ENCODE measurements at places on chromosomes 6 and 20. TPM values are rescaled to one million over a fixed set of nuclear protein-coding genes. Genes with fewer than 3 reads are reported as not detected.

GRCh38 chr6:16004934-16005679 lies 123.8 kb upstream of the MYLIP start:
- no peak for DNase-seq

- DNase-seq: no peak
Measured at GRCh38 chr6:113779656-113780055, 77.5 kb upstream of the MARCKS start.

GRCh38 chr6:139291813-139292619 lies at the start of gene TXLNB:
Gene TXLNB, minus strand, starts transcription at chr6:139291998. Its CDS starts 3,099 bp downstream, at chr6:139288899.
- DNase-seq: peak; percentile 82

DNA sequence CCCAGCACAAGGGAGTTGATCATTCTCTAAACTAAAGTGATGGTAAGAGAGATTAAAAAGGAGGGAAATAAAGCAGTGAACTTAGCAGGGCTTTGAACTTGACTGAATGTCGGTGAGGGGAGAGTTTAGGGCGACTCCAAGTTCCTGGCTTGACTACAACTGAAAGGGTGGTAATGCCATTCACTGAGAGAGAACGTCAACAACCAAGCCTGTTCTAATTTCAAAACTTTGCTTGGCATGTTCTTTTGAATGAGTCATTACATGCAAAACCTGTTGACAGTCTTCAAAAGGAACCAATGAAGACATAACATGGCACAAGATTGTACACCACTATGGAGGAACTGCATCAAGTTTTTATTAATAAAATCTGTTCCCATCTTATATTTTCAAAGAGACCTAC lies 10.3 kb upstream of the MYB start:
- DNase-seq: no peak

DNA sequence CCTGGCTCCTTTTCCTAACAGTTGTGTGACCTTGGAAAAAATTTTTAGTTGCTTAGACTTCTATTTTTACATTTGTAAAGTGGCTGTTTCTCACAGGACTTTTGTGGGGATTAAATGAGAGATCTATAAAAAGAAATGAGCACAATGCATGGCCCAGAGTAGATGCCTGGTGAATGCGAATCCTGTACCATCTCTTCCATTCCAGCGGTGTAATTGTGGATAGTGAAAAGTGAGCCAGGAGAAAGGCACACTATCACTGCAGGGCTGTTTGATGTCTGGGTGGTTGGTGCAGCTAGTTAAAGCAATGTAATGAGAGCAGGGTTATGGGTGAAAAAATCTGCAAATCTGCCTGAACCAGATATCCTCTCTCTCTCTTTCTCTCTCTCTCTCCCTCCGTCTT lies 347.5 kb upstream of the CITED2 start:
- no peak for DNase-seq

GRCh38 chr20:51888291-51888690 lies 86.0 kb upstream of the SALL4 start:
- no peak for DNase-seq

DNA sequence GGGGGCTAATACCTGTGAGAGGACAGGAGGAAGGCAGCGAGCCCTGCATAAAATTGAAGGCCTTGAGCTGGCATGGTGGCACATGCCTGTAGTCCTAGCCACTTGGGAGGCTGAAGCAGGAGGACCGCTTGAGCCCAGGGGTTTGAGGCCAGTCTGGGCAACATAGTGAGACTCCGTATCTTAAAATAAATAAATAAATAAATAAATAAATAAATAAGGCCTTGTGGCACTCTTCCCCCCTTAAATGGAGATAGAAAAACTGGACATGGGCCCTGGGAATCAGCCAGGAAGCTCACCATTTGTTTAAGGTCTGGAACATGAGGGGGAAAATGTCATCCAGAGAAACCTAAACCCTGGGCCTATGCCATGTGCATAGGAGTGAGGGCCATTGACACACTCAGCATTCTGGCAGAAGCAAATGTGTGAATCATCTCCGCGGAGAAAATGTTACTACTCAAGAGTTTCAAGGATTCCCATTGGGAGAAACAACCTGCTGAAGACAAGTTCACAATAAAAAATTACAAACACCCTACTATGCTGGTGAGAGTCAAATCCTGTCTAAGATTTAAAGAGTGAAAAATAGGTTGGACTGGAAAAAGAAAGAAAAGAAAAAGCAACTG lies 51.9 kb upstream of the UBR2 start:
- DNase-seq: no peak

GRCh38 chr6:136058852-136059251 lies 191.3 kb downstream of the MTFR2 start:
- DNase-seq: no peak

- DNase-seq: no peak
Measured at GRCh38 chr6:75666592-75666991, 64.9 kb downstream of the SENP6 start.

GRCh38 chr20:24936526-24937407 lies 12.3 kb upstream of the CST7 start:
- DNase-seq: peak; percentile 13

DNA sequence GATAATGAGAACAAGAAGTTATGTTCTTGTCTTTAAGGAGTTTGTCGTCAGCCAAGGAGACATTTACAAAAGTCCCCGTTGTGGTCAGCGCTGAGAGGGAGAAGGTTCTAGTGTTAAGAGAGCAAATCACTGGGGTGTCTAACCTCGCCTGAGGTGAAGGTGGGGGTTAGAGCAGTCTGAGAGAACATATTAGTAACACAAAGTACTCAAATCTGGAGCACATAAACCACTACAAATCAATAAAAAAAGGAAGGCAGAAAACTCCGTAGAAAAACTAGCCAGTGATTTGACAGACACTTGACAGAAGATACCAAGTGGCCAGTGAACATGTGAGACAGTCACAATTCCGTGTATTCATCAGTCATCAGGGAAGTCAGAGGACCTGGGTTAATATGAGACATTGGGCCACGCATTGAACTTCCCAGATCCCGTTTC lies 45.4 kb downstream of the CDS2 start:
- no peak for DNase-seq

- DNase-seq: no peak
Measured at GRCh38 chr6:145375502-145375901, 359.8 kb downstream of the EPM2A start.

DNA sequence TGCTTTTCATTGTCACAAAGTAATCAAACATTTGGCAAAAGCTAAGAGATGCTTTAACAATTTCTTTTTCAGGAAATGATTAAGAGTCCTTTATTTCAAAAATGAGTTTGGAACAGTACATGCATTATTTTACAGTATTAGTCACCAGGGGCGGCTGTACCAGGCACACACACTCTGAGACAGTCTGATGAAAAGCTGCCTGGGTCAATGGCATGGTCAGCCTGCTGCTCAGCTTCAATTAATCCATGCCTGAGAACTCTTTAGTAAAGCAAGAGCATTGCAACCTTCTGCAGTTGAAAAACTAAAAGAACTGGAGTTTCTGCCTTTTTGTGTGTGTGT lies 105.5 kb downstream of the TULP4 start:
- no peak for DNase-seq

- no peak for DNase-seq
Measured at GRCh38 chr20:20199361-20200160, 147.2 kb downstream of the CFAP61 start.

The RIMS4 gene
- 3.5 TPM for total RNA-seq

The NTSR1 gene
- not detected for total RNA-seq

The UBE2J1 gene
- 46.9 TPM for total RNA-seq

The TGIF2 gene
- 12.4 TPM for total RNA-seq

Measured in lower lobe of right lung (tissue), 2 donors.